ENCODE measurements at places on chromosomes 4 and X. TPM values are rescaled to one million over a fixed set of nuclear protein-coding genes. Genes with fewer than 3 reads are reported as not detected.

The FAT4 gene
- total RNA-seq, result not detected

DNA sequence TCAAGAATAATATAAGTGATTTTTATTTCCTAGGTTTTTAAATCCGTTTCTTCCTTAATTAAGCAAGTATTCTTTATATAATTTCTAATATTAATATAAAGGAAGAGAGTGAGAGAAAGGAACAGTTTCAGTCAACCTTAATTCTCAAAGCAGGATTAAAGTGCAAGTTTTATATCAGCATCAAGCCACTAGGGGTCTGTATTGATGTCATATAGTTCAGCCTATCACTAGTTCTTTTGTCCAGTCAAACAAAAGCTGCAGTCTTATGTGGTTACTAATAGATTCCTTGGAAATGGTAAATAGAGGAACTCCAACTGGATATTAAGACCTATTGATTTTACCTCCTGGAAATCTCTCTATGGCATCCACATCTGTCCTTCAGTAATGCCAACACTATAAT is 82.0 kb downstream of the NAP1L3 start:
- DNase-seq, result no peak

The PNCK gene
- total RNA-seq, result 0.18 TPM

DNA sequence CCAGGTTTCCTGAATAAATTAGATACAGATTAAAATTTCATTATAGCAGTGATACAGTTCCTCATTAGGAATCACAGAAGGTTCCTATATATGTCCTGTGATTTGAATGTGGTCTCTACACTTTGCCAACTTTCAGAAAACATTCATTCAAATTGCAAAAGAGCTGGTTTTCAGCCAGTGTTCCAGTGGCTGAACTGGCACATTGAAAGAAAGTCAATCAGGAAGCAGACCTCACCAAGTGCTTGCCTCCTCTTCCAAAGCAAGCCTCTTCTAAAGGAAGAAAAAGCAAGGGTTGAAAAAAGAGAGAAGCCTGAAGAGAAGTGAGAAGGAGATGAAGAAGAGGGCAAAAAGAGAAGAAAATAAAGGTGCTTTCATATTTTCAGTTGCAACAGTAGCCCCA is 12.7 kb downstream of the KLHL34 start:
- DNase-seq, result no peak

The DYNLT3 gene
- total RNA-seq, result 17.6 TPM

DNA sequence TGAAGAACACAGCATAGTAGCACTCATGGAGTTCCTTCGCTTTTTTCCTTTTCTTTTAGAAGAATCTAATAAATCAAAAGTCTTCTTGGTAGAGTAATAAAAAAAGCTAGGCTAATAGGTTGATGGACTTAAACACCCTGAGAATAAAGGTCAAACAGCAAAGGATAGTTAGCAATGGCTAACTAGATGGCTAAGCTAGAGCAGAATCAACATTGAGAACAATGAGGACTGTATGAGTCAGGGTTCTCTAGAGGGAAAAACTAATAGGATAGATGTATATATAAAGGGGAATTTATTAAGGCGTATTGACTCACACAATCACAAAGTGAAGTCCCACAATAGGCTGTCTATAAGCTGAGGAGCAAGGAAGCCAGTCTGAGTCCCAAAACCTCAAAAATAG is 550.9 kb downstream of the GLUD2 start:
- DNase-seq, result no peak
